Activated naive CD8-positive, alpha-beta T cell treated with anti-CD3 and anti-CD28 coated beads for 36 hours (primary cell): ENCODE measurements at places on chromosomes 11 and 22. TPM values are rescaled to one million over a fixed set of nuclear protein-coding genes. Genes with fewer than 3 reads are reported as not detected.
A peak's percentile ranks its signal among the peaks of the same experiment; 100 is the strongest.

NAALADL1 gene
- 10.3 TPM for total RNA-seq

DNA sequence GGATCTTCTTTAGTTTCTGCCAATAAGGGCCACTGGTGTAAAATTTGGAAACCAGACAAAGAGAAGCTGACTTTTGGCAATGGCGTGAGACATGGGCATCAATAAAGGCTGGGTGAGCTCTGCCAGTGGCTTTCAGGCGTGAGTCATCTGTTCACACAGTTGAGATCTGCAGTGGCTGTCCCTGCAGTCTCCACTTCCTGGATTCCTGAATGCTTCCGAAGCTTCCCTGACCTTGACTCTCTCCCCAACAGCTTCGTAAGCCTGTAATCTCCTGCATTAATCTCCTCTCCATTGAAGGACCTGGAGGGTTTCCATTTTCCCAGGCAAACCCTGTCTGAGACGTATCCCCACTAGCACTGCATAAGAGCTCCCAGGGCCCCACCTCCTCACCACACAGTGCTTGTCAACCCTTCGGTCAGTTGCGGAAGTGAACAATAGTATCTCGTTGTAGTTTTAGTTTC lies 574.7 kb downstream of the TBC1D22A start:
- DNase-seq = no peak
- no peaks in the 10 kb centered on the region for H3K36me3 ChIP-seq
- no peak overlapping the region for H3K4me3 ChIP-seq
- H3K27me3 ChIP-seq = peaks cover 3% of the 10 kb centered on the region
- H3K4me1 ChIP-seq = no peaks in the 10 kb centered on the region
- no peak overlapping the region for H3K27ac ChIP-seq

FAM227A gene
- total RNA-seq = 0.50 TPM

- H3K27me3 ChIP-seq = peaks cover 14% of the 10 kb centered on the region
- H3K36me3 ChIP-seq = no peaks in the 10 kb centered on the region
- H3K27ac ChIP-seq = no peak overlapping the region
- no peak for DNase-seq
- no peaks in the 10 kb centered on the region for H3K4me1 ChIP-seq
These were observed 393.5 kb downstream of the MN1 start for GRCh38 chr22:27408068-27408467.

- DNase-seq = no peak
- H3K27ac ChIP-seq = no peak overlapping the region
- peaks cover 10% of the 10 kb centered on the region for H3K36me3 ChIP-seq
These were observed 3.3 kb downstream of the RAB38 start for GRCh38 chr11:88171982-88172381.

GRCh38 chr11:96061730-96062129 lies 137.8 kb upstream of the MTMR2 start:
- no peak overlapping the region for H3K4me3 ChIP-seq
- no peaks in the 10 kb centered on the region for H3K27me3 ChIP-seq
- DNase-seq = no peak

GRCh38 chr11:12496181-12497025 lies 119.0 kb downstream of the PARVA start:
- DNase-seq = no peak
- H3K4me1 ChIP-seq = no peaks in the 10 kb centered on the region
- peaks cover 4% of the 10 kb centered on the region for H3K27me3 ChIP-seq
- H3K36me3 ChIP-seq = no peaks in the 10 kb centered on the region
- H3K4me3 ChIP-seq = no peak overlapping the region
- no peak overlapping the region for H3K27ac ChIP-seq

- no peak overlapping the region for H3K4me3 ChIP-seq
- DNase-seq = no peak
- H3K27me3 ChIP-seq = no peaks in the 10 kb centered on the region
- H3K4me1 ChIP-seq = peaks cover 7% of the 10 kb centered on the region
These were observed 37.3 kb downstream of the SC5D start for GRCh38 chr11:121329781-121330395.

GRCh38 chr22:30605449-30606110 lies 1.4 kb upstream of the TCN2 start:
- no peaks in the 10 kb centered on the region for H3K36me3 ChIP-seq
- DNase-seq = peak; percentile 31
- H3K27me3 ChIP-seq = peaks cover 11% of the 10 kb centered on the region
- H3K4me1 ChIP-seq = peaks cover 27% of the 10 kb centered on the region
- no peak overlapping the region for H3K4me3 ChIP-seq

GRCh38 chr22:50216684-50217520 lies 16.1 kb downstream of the SELENOO start:
- no peak for DNase-seq
- no peak overlapping the region for H3K4me3 ChIP-seq
- peaks cover 26% of the 10 kb centered on the region for H3K36me3 ChIP-seq

DNA sequence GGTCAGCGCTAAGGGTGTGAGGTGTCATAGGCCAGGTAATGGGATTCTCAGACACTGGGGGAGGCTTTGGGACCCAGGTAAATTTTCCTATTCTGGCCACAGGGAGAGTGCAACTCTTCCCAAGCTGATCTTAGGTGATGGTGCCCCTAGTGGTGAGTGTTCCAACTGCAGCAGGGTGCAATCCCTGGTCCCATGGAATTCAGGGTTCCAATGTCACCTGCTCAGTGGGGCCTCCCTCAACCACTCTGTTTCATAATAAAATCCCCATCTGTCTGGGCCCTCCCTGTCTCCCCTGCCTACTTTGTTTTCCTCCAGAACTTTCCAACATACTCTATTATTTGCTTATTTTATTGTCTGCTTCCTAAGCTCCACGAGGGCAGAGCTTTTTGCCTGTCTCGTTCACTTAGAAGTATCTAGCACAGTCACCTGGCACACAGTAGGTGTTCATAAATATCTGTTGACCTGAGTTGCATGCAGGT lies 2.9 kb upstream of the SGSM1 start:
- no peak overlapping the region for H3K4me3 ChIP-seq
- DNase-seq = peak; percentile 32
- H3K36me3 ChIP-seq = no peaks in the 10 kb centered on the region

DNA sequence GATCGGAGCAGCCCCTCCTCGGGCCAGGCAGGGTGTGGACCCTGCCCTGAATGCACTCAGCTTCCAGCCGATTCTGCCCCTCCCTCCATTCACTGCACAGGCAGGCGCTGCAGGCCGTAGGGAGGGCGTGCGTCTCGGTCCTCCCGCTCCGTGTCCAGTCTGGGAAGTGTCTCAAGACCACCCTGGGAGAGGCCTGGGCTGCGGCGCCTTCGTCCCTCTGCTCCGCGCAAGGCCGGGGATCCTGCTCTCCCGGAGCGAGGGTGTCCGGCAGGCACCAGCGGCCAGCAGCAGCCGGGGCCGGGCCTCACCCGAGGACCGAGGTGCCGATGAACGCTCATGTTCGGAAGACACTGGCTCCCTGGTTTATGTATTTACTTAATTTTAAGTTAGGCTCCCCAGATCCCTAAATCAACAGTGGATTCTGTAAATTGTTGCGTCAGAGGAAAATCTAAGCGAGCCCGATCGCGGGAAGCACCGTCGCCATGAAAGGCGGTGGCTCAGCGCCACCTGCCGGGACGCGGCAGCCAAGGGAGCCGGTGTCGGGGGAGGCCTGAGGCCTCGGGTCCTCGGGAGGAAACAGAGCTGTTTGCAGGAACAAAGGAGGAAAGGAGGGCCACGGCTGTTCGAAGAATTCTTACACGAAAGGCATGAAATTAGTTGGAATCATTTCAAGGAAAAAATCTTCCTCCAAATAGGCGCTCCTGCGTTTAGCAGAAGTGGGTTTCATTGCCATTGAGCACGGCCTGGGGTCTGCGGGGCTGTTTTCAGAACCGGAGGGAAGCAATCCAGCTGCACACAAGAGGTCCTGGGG lies 195.3 kb downstream of the BRD1 start:
- H3K4me3 ChIP-seq = no peak overlapping the region
- peaks cover 3% of the 10 kb centered on the region for H3K36me3 ChIP-seq
- no peaks in the 10 kb centered on the region for H3K27me3 ChIP-seq
- H3K4me1 ChIP-seq = no peaks in the 10 kb centered on the region
- DNase-seq = peak; percentile 30

DNA sequence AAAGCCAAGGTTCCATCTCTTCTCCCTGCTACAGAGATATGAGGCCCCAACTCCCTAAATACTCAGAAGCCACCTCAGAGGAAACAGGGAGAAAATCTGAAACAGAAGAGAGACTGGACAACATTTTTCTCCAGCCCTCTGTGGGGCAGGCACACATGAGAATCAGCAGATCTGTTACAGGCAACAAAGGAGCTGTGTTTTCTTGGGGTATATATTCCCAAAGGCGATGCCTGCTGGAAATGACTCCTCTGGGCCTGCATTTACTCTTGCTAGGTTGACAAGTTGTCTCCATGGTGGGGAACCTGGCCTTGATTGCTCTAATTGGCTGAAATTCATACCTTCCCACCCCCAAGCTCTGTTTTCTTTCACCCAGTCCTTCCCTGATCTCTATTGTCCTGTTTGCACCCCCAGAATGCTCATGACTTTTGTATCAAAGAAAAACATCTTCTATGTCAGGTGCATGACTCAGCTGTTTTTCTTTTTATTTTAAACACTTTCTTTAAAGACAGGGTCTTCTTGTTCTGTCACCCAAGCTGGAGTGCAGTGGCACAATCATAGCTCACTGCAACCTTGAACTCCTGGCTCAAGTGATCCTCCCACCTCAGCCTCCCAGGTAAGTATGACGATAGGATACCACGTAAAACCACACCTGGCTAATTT lies 23.5 kb upstream of the P2RY6 start:
- no peaks in the 10 kb centered on the region for H3K27me3 ChIP-seq
- no peak overlapping the region for H3K27ac ChIP-seq
- no peaks in the 10 kb centered on the region for H3K4me1 ChIP-seq
- H3K4me3 ChIP-seq = no peak overlapping the region
- no peaks in the 10 kb centered on the region for H3K36me3 ChIP-seq

- H3K36me3 ChIP-seq = no peaks in the 10 kb centered on the region
- H3K27ac ChIP-seq = no peak overlapping the region
- DNase-seq = no peak
- H3K4me3 ChIP-seq = no peak overlapping the region
These were observed 216.5 kb upstream of the GRIA4 start for GRCh38 chr11:105393326-105393725.

GRCh38 chr11:115129473-115130289 lies 374.5 kb downstream of the CADM1 start:
- DNase-seq = no peak
- no peaks in the 10 kb centered on the region for H3K4me1 ChIP-seq
- no peaks in the 10 kb centered on the region for H3K27me3 ChIP-seq
- no peak overlapping the region for H3K27ac ChIP-seq
- no peak overlapping the region for H3K4me3 ChIP-seq

IL17REL gene
- not detected for total RNA-seq

GRCh38 chr11:11512502-11512901 lies 109.3 kb downstream of the GALNT18 start:
- H3K27me3 ChIP-seq = peaks cover 3% of the 10 kb centered on the region
- no peaks in the 10 kb centered on the region for H3K36me3 ChIP-seq
- no peaks in the 10 kb centered on the region for H3K4me1 ChIP-seq
- H3K27ac ChIP-seq = no peak overlapping the region
- H3K4me3 ChIP-seq = no peak overlapping the region

GRCh38 chr11:114501901-114502300 lies 57.8 kb downstream of the NXPE1 start:
- H3K27ac ChIP-seq = no peak overlapping the region
- H3K4me3 ChIP-seq = no peak overlapping the region
- DNase-seq = no peak
- no peaks in the 10 kb centered on the region for H3K4me1 ChIP-seq
- H3K27me3 ChIP-seq = peaks cover 30% of the 10 kb centered on the region

- no peaks in the 10 kb centered on the region for H3K27me3 ChIP-seq
- no peak overlapping the region for H3K4me3 ChIP-seq
- H3K27ac ChIP-seq = no peak overlapping the region
- H3K4me1 ChIP-seq = peaks cover 2% of the 10 kb centered on the region
These were observed 16.3 kb downstream of the CHRDL2 start for GRCh38 chr11:74714904-74715303.

DNA sequence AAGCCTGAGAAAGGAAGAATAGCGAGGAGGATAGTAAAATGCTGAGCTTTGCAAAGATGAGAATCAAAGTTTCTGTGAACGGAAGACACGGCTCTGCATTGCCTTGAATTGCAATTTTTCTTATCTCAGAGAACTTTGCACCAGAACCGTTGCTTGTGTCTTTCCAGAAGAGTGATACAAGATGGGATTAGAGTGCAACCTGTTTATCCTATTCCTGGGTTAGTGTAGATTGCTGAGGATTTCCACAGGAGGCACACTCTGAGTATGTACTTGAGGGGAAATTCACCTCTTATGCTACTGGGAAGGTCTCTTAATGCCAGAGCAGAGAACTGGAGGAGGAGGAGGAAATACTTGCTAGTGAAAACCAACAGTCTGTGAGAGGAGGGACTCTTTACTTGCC lies 377.5 kb downstream of the OPCML start:
- H3K4me3 ChIP-seq = no peak overlapping the region
- H3K4me1 ChIP-seq = no peaks in the 10 kb centered on the region
- H3K27me3 ChIP-seq = peaks cover 8% of the 10 kb centered on the region
- no peaks in the 10 kb centered on the region for H3K36me3 ChIP-seq

APIP gene
- total RNA-seq = 38.3 TPM

GRCh38 chr11:46315033-46315738 lies 32.1 kb upstream of the DGKZ start:
- H3K27me3 ChIP-seq = no peaks in the 10 kb centered on the region
- no peak overlapping the region for H3K27ac ChIP-seq
- no peak overlapping the region for H3K4me3 ChIP-seq
- H3K36me3 ChIP-seq = no peaks in the 10 kb centered on the region
- H3K4me1 ChIP-seq = peaks cover 16% of the 10 kb centered on the region
- peak; percentile 73 for DNase-seq

MYOD1 gene
- not detected for total RNA-seq

DNA sequence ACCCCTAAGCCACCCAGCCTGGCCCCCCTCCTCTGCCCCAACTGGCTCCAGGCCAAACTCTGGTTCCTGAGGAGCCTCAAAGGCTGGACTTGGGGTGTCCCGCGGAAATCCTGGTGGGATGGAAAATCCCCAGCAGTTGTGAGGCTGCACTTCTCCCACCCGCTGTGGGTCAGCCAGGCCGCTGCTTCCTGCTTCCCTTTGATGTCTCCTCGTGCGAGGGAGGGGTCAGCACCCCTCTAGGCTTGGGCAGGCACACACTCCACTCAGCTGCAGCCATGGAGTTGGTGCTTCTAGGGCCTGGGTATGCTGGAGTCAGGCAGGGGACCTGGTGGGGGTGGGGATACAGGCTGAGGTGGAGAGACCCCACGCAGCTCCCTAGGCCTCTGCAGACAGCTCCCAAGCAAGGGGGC lies 12.0 kb downstream of the KCNQ1OT1 start:
- H3K36me3 ChIP-seq = no peaks in the 10 kb centered on the region
- H3K4me3 ChIP-seq = no peak overlapping the region

SMTNL1 gene
- total RNA-seq = not detected

- H3K27me3 ChIP-seq = peaks cover 3% of the 10 kb centered on the region
- H3K36me3 ChIP-seq = peaks cover 8% of the 10 kb centered on the region
- H3K27ac ChIP-seq = no peak overlapping the region
- H3K4me3 ChIP-seq = no peak overlapping the region
- H3K4me1 ChIP-seq = peaks cover 9% of the 10 kb centered on the region
These were observed 3.4 kb upstream of the INCENP start for GRCh38 chr11:62120431-62120830.

- DNase-seq = no peak
- no peak overlapping the region for H3K27ac ChIP-seq
- H3K36me3 ChIP-seq = no peaks in the 10 kb centered on the region
- H3K27me3 ChIP-seq = no peaks in the 10 kb centered on the region
- peaks cover 16% of the 10 kb centered on the region for H3K4me1 ChIP-seq
These were observed 34.8 kb downstream of the IRAG1 start for GRCh38 chr11:10658621-10659338.

- no peaks in the 10 kb centered on the region for H3K27me3 ChIP-seq
- peaks cover 29% of the 10 kb centered on the region for H3K36me3 ChIP-seq
- H3K4me1 ChIP-seq = peaks cover 4% of the 10 kb centered on the region
- no peak overlapping the region for H3K4me3 ChIP-seq
- no peak overlapping the region for H3K27ac ChIP-seq
- DNase-seq = no peak
These were observed 250.1 kb downstream of the DDX10 start for GRCh38 chr11:108914981-108915380.

KRTAP5-11 gene
- not detected for total RNA-seq

- H3K4me1 ChIP-seq = no peaks in the 10 kb centered on the region
- H3K27ac ChIP-seq = no peak overlapping the region
- no peaks in the 10 kb centered on the region for H3K36me3 ChIP-seq
- DNase-seq = no peak
These were observed 77.3 kb downstream of the SLC17A6 start for GRCh38 chr11:22415476-22415875.
